NCI-H226 (cell line): ENCODE measurements at places on chromosomes 1 and 21.

DNA sequence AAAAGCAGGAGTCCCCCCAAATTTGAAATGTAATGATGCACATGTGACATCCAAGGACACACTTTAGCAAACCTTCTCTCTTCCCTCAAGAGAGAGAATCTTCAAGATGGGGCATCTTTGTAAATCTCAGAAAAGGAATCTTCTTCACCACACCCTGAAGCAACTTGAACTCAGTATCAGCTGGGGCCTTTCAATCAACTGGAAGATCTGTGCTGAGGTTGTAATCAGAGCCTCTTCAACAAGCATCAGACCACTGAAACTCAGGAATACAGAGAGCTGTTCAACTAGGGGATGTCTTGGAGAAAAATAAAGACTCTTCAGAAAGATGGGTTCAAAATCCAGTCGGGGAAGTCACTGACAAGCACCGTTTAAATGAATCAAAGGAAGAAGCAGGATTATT is 92.5 kb upstream of the CAMK1G start:
- DNase-seq: no peak

DNA sequence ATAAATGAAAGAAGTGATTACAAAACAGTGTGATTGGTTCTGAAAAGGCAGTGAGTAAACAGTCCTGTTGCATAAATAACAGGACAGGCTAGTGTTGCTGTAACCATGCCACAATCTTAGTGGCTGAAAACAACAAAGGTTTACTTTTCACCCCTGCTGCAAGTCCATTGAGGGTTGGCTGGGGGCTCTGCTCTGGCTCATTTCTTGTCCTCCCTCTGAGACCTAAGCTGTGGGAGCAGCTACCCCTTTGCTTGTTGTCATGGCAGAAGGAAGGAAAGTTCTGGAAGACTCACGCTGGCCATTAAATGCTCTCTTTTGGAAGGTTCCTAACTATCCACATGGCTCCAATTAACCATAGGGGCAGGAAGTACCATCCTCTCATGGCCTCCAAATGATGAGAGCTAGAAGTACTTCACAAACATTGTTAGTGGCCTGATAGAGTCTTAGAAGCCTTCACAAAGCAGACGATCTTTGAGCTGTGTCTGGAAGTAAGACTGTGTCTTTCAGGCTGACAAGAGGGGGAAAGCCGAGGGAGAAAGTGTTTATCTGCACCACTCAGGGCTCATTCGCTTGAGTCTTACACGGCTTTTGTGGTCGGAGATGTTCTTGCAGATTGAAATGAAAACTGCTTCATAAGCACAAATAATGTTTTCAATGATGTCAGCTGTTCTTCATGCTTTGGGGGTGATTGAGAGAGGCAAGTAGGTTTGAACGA is 11.9 kb downstream of the RCSD1 start:
- DNase-seq: no peak

DNA sequence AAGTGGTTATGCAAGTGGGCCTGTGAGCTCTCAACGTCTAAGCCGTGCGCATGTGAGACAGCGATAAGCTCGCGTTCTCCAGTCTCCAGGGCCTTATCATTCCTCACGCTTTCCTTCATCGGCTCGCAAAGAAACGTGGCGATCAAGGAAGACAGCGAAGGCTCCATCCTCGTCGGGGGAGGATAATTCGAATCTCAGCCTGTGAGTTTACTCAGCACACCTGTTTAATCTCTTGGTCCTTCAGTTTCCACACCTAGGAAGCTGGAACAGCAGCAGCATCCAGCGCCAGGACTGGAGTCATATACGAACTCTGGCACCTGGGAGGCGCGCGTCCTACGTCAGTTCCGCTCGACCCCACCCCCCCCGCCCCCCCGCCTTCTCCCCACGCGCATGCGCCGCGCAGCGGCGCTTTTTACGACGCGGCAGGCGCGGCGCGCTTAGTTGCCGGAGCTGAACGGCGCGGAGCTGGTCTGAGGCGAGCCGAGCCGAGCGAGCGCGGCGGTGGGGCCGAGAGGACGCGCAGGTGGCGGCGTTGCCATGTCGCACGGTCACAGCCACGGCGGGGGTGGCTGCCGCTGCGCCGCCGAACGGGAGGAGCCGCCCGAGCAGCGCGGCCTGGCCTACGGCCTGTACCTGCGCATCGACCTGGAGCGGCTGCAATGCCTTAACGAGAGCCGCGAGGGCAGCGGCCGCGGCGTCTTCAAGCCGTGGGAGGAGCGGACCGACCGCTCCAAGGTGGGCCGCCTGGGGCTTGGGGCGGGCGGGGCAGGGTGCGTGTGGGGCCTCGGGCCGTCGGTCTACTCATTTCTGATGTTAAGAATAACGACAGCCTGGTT is at the start of gene PITHD1:
PITHD1 (plus strand) TSS at position 440 of the 836 bp plus-strand sequence; CDS start at position 538, 98 bp downstream.
- DNase-seq: peak; percentile 71

DNA sequence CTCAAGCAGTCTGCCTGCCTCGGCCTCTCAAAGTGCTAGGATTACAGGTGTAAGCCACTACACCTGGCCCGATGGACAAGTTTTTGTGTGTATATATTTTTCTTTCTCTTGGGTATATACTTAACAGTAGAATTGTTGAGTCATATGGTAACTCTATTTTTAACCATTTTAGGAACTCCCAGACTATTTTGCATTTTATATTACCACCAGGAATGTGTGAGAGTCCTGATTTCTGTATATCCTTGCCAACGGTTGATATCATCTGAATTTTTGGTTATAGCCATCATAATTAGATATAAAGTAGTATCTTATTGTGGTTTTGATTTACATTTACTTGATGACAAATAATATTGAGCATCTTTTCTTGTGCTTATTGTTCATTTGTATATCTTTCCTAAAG is 20.7 kb downstream of the FNBP1L start:
- no peak for DNase-seq

GRCh38 chr1:214514032-214514818 is 37.2 kb downstream of the PTPN14 start:
- DNase-seq: no peak

DNA sequence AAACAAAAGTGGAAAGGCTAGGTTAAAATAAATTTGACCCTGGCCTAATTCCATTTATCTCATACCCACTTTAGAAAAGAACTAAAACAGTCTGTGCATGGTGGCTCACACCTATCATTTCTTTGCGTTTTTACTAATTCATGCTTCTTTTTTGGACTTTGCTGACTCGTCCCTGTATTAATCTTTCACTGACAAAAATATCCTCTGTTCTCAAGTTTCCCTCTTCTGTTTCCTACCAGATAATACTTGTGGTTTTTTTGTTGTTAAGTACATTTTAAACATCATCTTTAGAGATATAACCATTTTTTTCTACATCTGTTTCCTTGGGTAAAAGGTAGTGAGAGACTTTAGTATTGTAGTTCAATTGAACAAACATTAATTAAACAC is 11.5 kb downstream of the CNST start:
- DNase-seq: no peak

- DNase-seq: no peak
These were observed 13.4 kb downstream of the IBA57 start for GRCh38 chr1:228178737-228179684.

GRCh38 chr1:39852876-39853275 is 30.4 kb downstream of the TRIT1 start:
- DNase-seq: no peak

DNA sequence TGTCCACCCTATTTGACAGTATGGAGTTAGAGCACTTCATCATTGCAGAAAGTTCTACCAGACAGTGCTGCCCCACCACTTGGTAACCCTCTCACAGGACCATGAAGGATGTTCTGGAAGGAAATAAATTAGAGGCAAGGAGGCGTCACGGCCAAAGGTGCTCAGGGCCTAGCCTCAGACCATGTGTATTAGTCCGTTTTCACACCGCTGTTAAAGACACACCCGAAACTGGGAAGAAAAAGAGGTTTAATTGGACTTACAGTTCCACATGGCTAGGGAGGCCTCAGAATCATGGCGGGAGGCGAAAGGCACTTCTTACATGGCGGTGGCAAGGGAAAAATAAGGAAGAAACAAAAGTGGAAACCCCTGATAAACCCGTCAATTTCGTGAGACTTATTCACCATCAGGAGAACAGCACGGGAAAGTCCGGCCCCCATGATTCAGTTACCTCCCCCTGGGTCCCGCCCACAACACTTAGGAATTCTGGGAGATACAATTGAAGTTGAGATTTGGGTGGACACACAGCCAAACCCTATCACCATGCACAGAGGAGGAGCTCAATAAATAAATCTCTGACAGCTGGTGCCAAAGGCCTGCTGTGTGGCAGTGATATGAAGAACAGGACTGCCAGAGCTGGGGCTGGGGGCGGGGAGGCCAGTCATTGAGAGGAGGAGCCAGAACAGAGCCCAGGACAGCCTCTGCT is 75.8 kb downstream of the FHAD1 start:
- no peak for DNase-seq
